ENCODE measurements at places on chromosomes 6 and 20.

DNA sequence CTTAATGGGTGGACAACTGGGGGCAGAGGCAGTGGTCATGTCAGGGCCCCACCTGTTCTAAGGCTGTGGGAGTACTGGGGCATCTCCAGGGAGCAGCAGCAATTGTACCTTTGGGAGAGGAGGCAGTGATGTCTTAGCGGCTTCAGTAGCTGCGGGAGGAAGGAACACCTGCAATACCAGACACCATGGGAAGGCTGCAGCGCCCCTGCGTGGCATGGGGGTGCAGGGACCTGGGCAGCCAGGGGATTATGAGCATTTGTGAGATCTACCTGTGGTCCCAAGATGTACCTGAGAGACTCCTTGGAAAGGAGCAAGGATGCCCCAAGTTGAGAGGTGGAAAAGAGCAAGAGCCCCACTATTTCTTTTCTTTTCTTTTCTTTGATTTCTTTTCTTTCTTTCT lies 112.1 kb upstream of the GPR6 start:
- no peak for DNase-seq

DNA sequence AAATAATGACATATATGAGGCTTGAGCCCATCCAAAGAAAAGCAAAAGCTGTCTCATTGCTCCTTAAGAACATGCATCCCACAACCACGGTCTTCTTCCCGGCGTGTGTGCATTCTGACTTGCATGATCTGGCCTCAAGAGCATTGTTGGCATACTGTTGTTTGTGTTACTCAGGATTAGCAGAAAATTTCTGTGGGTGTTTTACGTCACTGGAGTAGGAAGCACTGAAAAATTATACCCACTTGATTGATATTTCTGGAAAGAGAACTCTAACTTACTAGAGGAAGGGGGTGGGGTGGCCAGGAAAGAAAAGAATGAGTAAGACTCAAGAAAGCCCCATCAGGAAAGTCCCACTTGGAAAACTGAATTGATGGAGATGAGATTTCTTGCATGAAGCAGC lies 326.2 kb upstream of the PRDM1 start:
- DNase-seq: no peak

GRCh38 chr20:41138475-41139226 lies 1.3 kb downstream of the PLCG1 start:
- DNase-seq: no peak

DNA sequence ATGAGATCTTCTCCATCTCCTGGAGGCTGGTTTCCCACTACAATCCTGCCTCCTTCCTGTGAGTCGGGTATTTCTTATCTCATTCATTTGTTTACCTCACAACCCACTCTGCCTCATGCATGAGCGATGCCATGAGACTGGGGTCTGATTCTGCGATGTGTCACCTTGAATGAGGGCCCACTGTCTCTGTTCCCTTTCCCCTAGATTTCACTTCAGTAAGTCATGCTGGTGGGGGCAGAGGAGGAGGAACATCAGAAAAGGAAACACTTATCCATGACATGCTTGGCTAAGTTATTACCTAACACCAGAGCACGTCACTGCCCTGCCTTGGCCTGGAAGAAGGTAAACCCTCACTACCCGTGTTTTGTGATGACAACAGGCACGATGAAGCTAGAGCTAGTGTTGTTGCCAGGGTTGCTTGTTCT lies 337.4 kb upstream of the PRDM1 start:
- no peak for DNase-seq

GRCh38 chr6:25050356-25050755 lies 114.6 kb upstream of the RIPOR2 start:
- no peak for DNase-seq

DNA sequence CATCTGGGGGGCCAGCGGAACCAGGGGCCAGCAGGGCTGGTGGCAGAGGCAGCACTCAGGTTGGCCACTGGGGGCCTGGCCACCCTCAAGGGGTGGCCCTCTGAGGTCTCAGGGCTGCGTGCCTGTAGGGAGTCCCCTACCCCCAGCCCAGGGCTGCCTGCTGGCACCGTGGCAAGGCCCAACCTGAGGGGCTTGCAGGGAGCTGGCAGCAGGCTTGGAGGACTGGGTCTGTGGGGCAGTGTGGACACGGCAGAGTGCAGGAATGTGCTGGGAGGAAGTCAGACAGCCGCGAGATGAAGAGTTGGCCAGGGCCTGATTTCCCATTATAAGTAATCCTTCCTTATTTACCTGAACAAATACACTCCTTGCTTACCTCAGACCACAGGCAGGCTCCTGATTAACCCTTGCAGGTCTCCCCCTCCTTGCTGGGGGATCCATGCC lies at the start of gene SPDEF:
SPDEF (minus strand) TSS at position 299 of the 441 bp plus-strand sequence. CDS start 11,874 bp downstream, outside the sequence.
- no peak for DNase-seq

DNA sequence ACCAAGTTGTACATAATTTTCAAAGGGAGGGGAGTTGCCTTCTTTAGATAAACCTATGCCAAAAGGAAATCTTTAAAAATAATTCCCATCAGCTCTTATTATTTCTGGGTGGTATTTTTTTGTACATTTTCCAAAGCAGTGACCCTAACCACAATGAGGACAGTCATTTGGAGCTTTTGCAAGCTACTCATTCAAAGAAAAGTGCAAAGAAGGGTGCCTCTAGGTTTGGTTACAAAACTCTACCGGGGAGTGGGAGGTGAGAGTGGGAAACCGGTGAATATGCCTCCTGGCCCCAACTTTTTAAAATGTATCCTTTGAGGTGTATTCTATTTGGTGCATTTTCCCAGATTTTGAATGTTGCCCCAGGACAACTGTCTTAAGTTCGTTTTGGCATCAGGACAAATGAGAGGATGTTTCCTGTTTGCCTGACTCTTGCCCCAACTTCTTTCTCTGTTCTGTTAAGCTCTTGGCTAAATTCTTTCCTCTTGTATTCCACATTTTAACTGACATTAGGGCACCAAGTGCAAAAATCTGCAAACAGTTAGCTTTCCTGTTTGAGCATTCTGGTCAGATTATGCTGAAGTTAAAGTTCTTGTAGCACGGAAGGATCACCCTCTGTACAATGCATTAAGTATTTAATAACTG lies 78.9 kb downstream of the SLX4IP start:
- no peak for DNase-seq

- DNase-seq: no peak
Observed at GRCh38 chr6:119200512-119201175, 122.2 kb upstream of the FAM184A start.

Data from NCI-H1417 treated with DMSO at 0.1 percent for 48 hours (cell line).